ENCODE measurements at places on chromosomes 4 and X.

- no peak for DNase-seq
Measured at GRCh38 chrX:100926453-100926852, 2.3 kb downstream of the XKRX start.

- DNase-seq = no peak
Measured at GRCh38 chrX:3177851-3178250, 136.6 kb downstream of the ARSF start.

DNA sequence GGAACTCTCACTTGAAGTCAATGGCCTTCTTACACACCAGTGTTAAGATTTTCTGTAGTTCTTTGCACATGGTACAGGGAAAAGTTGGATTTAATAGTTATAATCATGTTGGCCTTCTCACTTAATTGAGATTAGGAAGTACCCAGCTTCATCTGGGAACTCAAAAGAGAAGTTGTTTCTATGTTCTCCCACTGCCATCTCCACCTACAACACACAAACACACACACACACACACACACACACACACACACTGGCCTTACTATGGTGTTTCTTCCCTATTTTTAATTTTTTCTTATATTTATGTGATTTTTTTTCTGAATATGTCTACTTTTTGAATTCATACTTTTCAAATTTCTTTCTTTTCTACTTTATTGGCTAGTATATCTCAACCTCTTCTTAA lies 10.0 kb upstream of the CHIC2 start:
- no peak for DNase-seq

DNA sequence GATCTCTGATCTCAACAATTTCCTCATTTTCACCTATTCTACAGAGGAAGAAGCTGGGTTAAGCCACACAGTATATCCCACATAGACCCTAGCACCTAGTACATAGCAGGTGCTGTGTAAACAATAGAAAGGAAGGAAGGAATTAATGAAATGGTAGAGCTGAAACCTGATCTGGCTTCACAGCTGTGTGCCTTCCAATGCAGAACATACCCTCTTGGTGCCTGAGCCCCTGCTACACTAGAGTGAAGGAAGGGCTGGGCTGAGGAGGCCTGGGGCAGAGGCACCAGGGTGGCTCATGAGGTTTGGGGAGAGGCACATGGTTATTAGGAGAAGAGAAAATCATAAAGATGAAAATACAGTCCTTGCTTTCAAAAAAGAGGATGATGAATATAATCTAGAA lies 21.3 kb downstream of the LRRC66 start:
- no peak for DNase-seq

GRCh38 chrX:27085346-27085745 lies 377.8 kb downstream of the PPP4R3C start:
- no peak for DNase-seq

GRCh38 chr4:71609651-71610050 lies 174.2 kb downstream of the GC start:
- no peak for DNase-seq

- DNase-seq = no peak
Measured at GRCh38 chrX:46236411-46236810, 308.8 kb downstream of the ZNF674 start.

DNA sequence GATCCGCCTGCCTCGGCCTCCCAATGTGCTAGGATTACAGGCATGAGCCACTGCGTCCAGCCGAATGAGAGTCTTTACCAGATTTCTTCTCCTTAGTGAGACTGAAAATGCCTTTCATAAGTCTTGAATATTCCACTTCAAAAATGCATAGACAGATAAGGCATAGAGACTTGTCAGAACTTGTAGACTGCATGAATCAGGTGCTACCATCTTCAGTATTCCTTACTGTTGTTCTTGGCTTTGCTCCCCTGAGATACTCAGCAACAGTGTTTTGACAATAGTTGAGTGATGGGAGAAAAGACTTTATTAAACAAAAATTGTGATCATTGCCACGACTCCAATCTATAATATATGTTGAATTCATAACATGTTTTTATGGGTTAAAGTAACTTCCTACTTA lies 11.0 kb downstream of the TKTL2 start:
- no peak for DNase-seq

GRCh38 chr4:157048248-157048647 lies 27.7 kb upstream of the GLRB start:
- DNase-seq = no peak

- DNase-seq = no peak
Measured at GRCh38 chr4:5029447-5029846, 10.2 kb upstream of the CYTL1 start.

- no peak for DNase-seq
Measured at GRCh38 chrX:103919270-103919637, 43.2 kb upstream of the TMSB15B start.

GRCh38 chrX:111823128-111823527 lies 52.9 kb upstream of the TRPC5OS start:
- no peak for DNase-seq

- DNase-seq = no peak
Measured at GRCh38 chr4:24689212-24689611, 104.9 kb upstream of the DHX15 start.

- no peak for DNase-seq
Measured at GRCh38 chr4:36757580-36758311, 476.3 kb downstream of the DTHD1 start.

DNA sequence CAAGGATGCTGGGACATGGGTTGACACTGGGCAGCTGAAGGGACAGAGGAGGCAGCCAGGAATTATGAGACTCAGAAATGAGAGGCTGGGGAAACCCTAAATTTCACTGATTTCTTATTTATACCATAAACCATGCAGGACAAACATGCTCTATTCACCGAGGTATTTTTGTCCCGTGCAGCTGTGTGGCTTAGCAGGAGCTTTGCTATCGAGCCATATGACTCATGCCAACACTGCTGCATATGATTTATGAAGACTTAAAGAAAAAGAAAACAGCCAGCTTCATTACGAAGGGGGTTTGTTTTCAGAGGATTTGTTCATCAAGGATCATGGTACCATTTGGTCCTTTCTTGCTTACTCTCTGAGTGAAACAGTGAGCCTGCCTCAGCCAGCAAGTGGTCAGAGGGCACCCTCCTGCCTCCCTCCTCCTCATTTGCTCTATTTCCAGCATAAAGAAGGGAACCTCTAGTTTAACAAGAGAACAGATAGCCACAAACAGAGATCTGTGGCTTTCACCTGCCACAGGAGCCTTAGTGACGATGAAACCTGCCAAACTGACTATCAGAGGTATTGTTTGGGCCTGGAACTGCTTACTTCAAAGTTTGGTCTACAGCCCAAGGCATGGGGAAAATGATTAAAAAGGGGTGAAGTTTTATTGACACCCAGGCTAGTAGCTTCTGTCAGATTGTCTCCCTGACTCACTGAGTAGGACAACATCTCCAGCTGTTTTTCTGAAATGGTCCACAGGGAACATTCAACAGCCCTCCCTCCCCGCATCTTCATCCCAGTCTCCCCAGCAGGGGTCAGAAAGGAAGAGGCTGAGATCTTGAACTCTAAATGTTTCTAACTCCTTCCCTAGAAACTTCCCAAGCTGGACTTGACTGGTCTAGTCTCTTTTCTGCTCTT lies 80.1 kb upstream of the MAML3 start:
- no peak for DNase-seq

GRCh38 chr4:103054030-103054429 lies 22.5 kb downstream of the SLC9B2 start:
- DNase-seq = no peak

GRCh38 chr4:126004941-126005340 lies 690.2 kb downstream of the FAT4 start:
- no peak for DNase-seq

- no peak for DNase-seq
Measured at GRCh38 chrX:30612250-30612655, 34.7 kb upstream of the TASL start.

DNA sequence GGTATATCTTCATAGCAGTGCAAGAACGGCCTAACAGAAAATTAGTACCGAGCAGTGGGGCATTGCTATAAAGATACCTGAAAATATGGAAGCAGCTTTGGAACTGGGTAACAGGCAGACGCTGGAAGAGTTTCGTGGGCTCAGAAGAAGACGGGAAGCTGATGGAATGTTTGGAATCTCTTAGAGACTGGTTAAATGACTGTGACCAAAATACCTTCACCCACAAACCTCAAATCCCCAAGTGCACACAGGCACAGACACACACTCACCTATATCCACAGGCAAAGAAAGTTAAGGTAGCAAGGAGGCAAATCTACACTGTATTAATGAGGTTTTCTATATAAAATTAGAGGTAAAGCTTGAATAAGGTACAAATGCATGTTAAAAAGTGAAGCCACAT lies 14.6 kb upstream of the SPRY1 start:
- no peak for DNase-seq

- no peak for DNase-seq
Measured at GRCh38 chr4:818106-818921, 7.6 kb downstream of the CPLX1 start.

DNA sequence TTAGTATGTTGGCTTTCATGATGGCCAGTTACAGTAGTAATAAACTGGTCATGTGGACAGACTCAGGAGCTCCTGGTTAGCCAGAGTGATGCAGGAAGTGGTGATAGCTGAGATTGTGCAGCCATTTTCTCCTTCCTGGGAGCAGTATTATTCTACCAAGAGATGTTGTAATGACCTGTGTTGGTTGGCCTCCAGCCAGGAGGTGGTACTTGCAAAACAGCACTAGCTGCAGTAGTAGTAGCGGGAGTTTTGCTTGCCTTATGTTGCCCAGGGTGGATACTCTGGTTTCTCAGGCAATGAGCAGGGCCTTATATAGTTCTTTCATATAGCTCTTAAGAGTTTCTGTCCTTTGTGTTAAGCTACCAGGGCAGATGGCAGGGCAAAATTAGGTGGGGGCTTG lies 998.8 kb downstream of the GLUD2 start:
- no peak for DNase-seq

- no peak for DNase-seq
Measured at GRCh38 chrX:54397113-54397512, 39.3 kb upstream of the WNK3 start.

GRCh38 chr4:161573836-161574235 lies 590.0 kb downstream of the FSTL5 start:
- no peak for DNase-seq

DNA sequence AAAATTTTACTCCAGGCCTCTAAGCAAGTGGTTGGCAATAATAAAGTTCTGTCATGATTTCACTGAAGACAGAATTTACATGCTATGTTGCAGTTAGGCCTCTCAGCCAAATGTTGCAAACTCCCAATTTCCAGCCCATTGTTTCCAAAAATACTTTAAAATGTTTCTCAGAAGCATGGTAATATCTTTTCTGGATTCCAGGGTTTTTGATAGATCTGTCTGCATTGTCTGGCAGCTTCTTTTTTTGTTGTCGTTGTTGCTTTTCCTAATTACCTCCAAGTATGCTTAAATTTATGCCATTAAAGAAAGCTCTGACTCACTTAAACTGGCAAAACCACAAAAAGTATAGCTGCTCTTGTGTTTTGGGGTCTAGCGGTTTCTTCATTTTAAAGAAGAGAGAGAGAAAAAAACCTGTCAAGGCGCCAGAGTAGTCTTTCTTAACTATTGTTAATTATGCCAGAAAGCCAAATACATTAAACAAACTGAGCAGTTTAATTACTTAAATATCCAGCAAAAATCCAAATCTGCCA lies 97.0 kb downstream of the AGTR2 start:
- DNase-seq = no peak

- DNase-seq = no peak
Measured at GRCh38 chr4:2105559-2105958, 46.4 kb downstream of the NAT8L start.
